ENCODE measurements at places on chromosomes 5 and 9.

- no peak for DNase-seq
Measured at GRCh38 chr5:65356274-65356673, 125.4 kb downstream of the ADAMTS6 start.

DNA sequence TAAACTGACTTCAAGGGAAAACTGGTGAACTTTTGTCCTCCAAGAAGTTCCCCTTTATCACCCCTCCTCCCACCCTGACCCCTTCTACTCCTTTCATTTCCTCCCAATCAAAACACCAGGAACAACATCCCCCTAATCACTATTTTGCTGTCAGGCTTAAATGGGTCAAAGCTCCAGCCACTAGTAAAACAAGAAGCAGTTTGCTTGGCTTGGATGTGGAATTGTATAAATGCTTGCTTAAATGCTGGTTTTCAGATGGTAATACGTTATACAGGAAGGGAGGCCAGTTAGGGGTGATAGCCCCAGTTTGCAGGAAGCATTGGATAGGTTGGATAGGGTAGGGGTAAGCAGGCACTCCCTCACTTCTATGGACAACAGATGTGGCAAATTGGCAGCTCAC lies 473.6 kb downstream of the AGTPBP1 start:
- no peak for DNase-seq

DNA sequence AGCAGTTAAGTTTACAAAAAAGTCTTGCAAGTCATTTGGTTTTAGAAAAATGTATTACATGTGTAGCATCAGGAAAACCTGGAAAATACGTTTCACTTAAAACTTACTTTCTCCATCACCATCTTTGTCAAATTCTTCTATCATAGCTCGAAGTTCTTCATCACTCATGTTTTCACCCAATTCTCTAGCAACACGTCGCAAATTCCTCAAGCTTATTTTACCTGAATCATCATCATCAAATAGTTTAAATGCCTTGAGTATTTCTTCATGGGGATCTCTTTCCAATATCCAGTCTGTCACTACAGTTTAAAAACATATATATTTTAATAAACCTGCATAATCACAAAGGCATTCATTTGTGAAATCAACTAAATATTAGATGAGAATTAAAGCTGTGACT lies 10.3 kb downstream of the CETN3 start:
- DNase-seq: no peak

- peak; percentile 50 for DNase-seq
Measured at GRCh38 chr9:128372784-128373183, 1.6 kb downstream of the URM1 start.

GRCh38 chr9:112925058-112925641 lies 34.5 kb upstream of the SLC46A2 start:
- DNase-seq: peak; percentile 65

- DNase-seq: peak; percentile 66
Measured at GRCh38 chr5:72817076-72817481, 618 bp downstream of the TNPO1 start.

GRCh38 chr5:137405393-137405792 lies 93.7 kb downstream of the SPOCK1 start:
- DNase-seq: no peak

DNA sequence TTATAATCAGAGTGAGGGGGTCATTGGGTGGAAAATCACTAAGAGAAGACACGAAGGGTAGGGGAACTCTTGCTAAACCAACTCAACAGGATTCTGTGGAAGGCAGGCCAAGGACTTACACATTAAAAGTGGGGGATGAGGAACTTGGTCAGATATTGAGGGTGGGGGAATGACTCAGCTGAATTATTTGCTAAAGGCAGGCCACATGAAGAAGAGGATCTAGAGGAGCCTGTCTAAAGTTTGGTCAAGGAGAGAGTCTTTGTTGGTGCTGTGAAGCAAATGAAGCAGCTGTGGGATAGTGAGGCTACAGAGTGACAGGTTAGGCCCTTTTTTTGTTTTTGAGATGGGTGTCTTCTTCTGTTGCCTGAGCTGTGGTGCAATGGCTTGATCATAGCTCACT lies 63.9 kb upstream of the SPRY4 start:
- DNase-seq: no peak

GRCh38 chr5:52947208-52947607 lies 41.9 kb upstream of the ITGA2 start:
- DNase-seq: peak; percentile 26

- no peak for DNase-seq
Measured at GRCh38 chr5:153823036-153823435, 215.7 kb downstream of the FAM114A2 start.

DNA sequence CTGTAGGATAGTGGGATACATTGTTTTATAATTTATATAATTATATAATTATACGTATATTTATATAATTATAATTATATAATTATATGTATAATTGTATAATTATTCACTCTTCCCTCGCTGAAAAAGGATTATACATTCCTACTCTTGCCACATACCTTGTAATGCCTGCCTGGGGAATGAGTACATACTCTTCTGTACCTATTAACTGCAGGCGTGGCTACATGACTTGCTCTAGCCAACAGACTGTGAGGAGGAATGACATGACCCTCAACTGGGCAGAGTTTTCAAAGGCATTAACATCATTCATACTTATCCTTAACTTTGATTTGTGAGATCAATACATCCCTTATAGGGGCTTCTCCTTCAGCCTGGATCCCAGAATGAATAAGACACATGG lies 19.1 kb downstream of the ERMP1 start:
- no peak for DNase-seq

DNA sequence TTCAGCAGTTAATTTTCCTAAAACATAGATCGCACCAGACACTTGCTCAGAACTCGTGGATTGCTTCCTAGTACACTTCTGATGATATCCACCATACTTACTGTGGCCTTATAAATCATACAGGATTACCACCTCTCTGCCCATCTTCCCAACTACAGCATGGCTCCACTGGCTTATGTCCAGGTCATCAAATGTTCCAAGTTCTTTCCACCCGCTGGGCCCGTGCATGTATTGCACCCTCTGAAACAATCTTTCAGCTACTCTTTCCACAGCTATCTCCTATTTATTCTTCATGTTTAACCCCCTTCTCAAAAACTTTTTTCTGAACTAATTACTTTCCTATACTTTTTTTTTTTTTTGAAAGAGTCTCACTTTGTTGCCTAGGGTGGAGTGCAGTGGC lies 18.5 kb downstream of the FBXW2 start:
- DNase-seq: no peak

DNA sequence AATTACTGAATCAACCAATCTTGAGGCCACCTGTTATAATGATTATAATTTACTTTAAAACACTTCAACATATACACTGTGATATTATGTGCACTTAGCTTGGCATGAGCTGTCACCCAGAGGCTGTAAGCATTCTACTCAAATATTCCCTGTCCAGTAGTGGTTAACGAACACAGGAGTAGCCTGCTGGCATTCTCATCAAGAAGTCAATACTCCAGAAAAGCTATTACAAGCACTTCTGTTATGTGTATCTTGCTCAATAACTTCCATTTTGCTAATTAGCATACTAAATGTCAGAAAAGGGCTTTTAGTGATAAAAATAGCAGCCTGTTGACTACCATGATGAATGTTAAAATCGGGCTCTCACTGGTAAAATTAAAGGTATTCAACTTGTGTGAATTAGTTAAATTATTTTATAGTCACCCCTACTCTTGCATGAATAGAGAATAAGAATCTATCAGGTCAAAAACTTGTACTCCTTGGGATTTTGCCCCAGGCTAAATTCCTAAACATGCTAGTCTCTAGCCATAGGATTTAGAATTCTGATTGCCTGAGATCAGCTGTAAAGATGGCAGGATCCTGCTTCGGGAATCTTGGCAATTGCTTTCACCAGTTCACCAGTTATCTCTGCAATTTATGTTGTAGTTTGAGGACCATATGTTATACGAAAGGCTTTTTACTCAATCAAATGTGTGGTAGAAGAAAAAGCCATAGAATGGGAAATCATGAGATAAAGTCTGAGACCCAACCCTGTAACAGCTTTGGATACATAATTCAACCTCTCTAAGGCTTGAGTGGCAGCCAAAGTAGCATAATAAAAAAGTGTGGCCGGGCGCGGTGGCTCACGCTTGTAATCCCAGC lies 43.4 kb upstream of the PAM start:
- DNase-seq: peak; percentile 71

GRCh38 chr9:78189001-78189400 lies 46.9 kb upstream of the CEP78 start:
- no peak for DNase-seq

DNA sequence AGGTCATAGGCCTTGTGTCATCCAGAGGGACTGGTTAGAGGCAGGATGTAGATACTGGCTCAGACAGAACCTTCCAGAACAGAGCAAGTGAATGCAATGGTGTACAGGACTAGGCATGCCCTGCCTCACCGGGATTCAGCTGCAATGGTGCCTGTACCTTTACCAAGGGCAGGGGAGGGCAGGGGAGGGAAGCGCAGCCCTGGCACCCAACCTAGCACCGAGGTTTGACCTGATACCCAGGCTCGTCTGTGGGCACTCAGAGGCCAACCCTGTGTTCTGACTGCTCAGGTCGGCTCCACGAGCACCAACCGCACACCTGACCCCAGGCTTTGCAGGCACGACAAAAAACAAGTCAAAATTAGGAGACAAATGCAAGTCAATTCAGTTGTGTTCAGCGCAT lies 47.3 kb upstream of the GFPT2 start:
- DNase-seq: no peak

- no peak for DNase-seq
Measured at GRCh38 chr5:34740389-34740806, 84.3 kb downstream of the RAI14 start.

- no peak for DNase-seq
Measured at GRCh38 chr5:90585337-90585986, 26.9 kb downstream of the ADGRV1 start.

DNA sequence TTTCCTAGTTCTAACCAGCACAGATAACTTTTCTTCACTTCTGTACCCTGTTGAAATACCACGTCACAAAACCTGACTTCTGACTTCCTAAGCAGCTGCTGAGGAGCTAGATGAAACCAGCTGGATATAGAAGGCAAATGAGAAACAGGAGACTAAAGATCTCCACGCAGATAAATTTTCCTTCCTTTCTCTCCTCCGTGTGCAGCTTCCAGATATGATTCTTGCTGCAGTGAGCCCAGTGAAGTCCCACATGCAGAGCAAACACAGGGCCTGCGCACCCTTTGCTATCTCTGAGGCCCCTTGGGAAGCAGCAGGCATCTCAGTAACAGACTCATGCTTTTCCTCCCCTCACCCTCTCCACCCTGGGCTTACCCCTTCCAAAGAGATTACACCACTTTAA lies 1638.3 kb downstream of the MAT2B start:
- DNase-seq: no peak

DNA sequence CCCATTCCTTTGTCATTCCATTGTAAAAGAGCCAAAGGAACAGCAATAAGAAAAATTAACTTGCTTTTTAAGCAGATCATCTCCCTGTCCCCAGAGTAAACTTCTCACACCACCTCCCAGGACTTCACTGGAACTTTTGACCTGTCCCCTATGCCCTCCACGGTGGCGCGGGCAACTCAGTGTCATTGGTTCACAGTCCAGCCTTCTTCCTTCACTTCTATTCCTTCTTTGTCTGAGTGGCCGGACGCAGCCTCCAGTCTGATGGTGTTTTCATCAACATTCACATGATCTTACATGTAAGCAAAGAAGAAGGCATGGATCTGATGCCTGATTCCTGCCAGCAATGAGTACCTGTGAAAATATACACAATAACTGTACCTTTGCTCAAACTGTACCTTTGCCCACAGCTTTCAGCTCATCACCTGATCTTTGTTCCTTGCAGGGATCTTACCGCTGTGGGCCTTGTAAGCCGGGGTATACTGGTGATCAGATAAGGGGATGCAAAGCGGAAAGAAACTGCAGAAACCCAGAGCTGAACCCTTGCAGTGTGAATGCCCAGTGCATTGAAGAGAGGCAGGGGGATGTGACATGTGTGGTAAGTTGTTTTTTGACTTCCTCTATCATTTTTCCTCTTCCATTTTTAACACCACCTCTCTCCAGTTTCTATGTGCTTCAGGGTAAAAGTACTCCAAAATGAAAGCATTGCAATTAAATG lies 32.5 kb downstream of the THBS4 start:
- DNase-seq: no peak

DNA sequence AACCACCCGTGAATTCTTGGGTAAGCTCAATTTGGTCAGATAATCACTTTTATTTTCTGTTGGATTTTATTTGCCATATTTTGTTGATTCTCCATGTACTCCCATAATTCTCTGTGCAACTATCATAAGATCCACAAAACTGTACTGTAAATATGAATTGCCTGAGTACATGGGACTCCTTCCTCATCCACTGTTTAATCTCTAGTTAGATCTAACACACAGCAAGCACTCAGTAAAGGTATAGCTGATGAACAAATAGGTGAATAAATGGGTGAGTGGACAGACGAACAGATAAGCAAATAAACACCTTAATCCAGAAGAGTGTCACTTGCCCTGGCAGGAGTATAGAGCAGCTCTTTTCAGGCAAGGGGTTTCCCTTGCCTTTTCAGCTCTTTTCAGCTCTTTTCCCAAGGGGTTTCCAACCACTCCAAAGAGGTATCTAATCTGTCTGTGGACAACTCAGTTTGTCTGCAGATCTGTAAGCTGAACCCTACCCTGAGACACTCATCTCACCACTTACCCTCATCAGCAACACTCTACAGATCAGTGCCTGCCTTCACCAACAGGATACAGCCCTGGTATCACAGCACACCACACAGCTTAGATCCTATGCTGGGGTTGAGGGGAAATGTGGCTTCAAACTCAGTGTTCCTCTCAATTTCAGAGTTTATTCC lies 51.2 kb downstream of the SIL1 start:
- no peak for DNase-seq

DNA sequence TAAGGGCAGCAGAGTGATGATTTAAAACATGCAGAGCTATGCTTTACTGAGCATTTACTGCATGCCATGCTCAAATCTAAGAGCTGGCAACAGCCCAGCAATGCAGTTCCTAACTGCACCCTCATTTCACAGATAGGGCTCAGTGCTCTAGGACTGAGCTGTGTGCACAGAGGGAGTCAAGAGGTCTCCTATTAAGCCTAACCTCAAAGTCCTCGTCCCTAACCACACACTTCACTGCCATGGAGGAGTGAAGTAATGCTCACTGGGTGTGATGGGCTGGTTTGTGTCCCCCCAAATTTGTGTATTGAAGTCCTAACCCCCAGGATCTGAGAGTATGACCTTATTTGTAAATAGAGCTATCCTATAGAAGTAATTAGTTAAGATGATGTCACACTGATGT lies 25.9 kb downstream of the BARX1 start:
- DNase-seq: no peak

- DNase-seq: no peak
Measured at GRCh38 chr5:170819824-170820223, 36.3 kb downstream of the GABRP start.

- DNase-seq: no peak
Measured at GRCh38 chr9:89548071-89548638, 50.2 kb upstream of the SEMA4D start.

- peak; percentile 58 for DNase-seq
Measured at GRCh38 chr5:145660897-145661640, 174.1 kb downstream of the PRELID2 start.

DNA sequence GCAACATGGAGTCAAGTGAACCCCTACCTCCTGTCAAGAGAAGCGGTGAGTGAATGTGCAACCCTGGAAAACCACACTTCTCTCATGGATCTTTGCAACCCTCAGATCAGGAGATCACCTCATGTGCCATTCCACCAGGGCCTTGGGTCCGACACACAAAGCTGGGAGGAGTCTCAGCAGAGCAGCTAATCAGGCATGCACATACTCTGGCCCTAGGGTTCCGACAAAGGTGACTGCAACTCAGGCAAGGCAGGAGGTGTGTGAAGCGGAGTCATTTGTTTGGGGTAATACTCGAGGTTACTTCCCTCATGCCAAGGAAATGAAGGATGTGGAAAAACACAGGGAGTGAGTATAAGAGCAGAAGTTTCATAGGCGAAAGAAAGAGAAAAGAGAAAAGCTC lies 96.1 kb downstream of the GABRG2 start:
- DNase-seq: no peak
